Left lung (tissue), 14 donors: ENCODE measurements at places on chromosomes 12 and 14. TPM values are rescaled to one million over a fixed set of nuclear protein-coding genes. Genes with fewer than 3 reads are reported as not detected.

GLT8D2 gene
- 28.9 TPM for polyA plus RNA-seq

DNA sequence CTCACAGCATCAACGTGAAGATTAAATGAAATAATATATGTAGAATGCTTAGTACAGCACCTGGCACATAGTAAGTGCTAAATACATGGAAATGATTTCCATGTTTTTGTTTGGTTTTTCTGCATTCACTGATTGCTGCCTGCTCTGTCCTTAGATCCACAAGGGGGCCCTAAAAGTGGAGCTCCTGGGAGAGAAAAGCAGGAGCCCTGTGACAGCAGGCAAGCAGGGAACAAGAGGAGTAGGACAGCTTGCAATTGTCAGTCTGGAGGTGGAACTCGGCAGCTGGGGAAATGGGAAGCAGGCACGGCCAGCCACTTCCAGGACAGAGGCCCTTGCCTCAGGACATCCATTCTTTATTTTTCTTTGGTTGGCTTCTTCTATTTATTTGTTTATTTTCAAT, 292.9 kb downstream of the BMP4 start:
- DNase-seq: no peak

DNA sequence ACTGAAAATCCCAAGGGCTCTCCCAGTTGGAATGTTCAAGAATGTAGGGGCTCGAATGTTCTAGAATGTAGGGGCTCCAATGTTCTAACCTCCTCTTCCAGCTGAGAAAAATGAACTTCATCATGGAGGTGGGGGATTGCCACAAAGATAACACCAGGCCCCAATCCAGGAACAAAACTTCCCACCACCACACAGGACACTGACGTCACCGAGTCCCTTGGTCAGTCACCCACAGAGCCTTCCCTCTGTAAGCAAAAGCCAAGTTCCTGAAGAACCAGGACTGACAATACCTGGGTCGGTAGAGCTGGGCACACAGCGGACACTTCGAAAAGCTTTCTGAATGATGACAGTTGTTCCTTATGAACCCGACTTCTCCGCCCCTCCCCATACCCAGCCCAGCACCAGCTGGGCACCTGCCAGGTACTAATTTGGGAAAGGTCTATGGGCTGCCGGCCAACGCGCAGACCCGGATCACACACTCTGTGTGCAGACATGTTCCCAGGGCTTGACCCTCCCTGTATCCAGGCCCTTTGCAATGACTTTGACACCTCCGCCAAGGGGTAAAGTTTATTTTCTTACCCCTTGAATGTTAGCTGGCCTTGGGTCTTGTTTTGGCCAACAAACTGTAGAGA, 18.9 kb downstream of the ITPK1 start:
- DNase-seq: no peak

- no peak for DNase-seq
Observed at GRCh38 chr12:14272956-14273912, 92.2 kb upstream of the ATF7IP start.

- no peak for DNase-seq
Observed at GRCh38 chr12:77940011-77940423, 109.3 kb downstream of the NAV3 start.

- no peak for DNase-seq
Observed at GRCh38 chr14:53368711-53369201, 215.6 kb upstream of the DDHD1 start.

GRCh38 chr12:71691504-71692129, 5.7 kb downstream of the TMEM19 start:
- no peak for DNase-seq

- DNase-seq: peak; percentile 74
Observed at GRCh38 chr14:69693145-69693544, 73.8 kb upstream of the SRSF5 start.
